ENCODE measurements at places on chromosomes 12 and 14. TPM values are rescaled to one million over a fixed set of nuclear protein-coding genes. Genes with fewer than 3 reads are reported as not detected.

DNA sequence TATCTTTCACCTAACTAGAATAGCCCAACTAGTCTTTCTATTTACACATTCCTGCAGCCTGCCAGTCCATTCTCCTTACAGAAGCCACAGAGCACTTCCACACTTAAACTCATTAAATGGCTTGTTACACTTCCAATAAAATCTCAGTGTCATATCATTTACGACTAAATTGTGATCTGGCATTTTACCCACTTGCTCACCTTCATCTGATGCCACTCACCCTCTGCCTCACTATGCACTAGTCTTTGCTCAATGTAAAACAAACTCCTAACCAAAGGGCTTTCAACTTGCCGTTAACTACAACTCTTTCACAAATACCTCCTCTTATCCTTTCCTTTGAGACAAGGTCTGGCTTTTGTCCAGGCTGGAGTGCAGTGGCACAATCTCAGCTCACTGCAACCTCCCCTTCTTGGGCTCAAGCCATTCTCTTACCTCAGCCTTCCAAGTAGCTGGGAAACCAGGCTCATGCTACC, 24.1 kb downstream of the YAF2 start:
- peaks cover 13% of the 10 kb centered on the region for H3K36me3 ChIP-seq
- peaks cover 2% of the 10 kb centered on the region for H3K4me1 ChIP-seq
- no peak overlapping the region for H3K4me3 ChIP-seq
- DNase-seq: no peak

DNA sequence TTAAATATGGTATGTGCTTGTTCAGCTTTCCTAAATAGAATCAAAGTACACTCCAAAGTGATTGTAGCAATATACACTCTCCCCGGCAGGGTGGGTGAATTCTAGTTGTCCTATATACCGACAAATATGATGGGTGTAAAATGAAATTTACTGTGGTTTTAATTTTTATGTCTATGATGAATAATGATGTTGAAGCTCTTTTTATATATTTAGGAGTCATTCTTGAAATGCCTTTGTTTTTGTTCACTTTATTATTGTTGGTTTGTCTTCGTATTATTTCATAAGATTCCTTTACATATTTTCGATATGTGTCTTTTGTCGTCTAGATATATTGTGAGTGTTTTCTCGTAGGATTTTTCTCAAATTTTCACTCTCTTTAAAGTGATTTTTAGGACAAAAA, 105.7 kb downstream of the PDE3A start:
- no peaks in the 10 kb centered on the region for H3K27me3 ChIP-seq
- no peaks in the 10 kb centered on the region for H3K4me1 ChIP-seq
- DNase-seq: no peak
- H3K27ac ChIP-seq: no peak overlapping the region
- H3K36me3 ChIP-seq: no peaks in the 10 kb centered on the region

DNA sequence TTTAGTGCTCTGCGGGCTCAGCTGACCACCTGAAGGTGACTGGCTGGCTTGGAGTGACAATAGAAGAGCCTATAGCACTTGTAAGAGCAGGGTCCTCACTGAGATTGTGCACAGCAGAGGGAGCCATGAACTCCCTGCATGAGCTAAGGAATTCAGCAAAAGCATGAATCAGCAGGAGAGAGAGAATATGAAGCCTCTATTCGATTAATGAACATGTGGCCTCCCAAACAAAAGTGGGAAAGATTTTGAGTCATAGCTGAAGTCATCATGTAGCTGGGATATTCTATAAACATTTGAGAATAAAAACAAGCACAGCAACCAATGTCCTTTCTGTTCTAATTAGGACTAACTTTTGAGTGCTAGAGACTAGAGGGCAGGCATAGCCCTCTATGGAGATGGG, 626.6 kb downstream of the DIO2 start:
- H3K36me3 ChIP-seq: no peaks in the 10 kb centered on the region
- H3K27me3 ChIP-seq: no peaks in the 10 kb centered on the region
- no peak overlapping the region for H3K4me3 ChIP-seq

- H3K27ac ChIP-seq: no peak overlapping the region
- H3K4me3 ChIP-seq: no peak overlapping the region
- no peaks in the 10 kb centered on the region for H3K4me1 ChIP-seq
- H3K36me3 ChIP-seq: no peaks in the 10 kb centered on the region
- H3K27me3 ChIP-seq: no peaks in the 10 kb centered on the region
Measured at GRCh38 chr12:30587782-30588181, 107.9 kb downstream of the IPO8 start.

DNA sequence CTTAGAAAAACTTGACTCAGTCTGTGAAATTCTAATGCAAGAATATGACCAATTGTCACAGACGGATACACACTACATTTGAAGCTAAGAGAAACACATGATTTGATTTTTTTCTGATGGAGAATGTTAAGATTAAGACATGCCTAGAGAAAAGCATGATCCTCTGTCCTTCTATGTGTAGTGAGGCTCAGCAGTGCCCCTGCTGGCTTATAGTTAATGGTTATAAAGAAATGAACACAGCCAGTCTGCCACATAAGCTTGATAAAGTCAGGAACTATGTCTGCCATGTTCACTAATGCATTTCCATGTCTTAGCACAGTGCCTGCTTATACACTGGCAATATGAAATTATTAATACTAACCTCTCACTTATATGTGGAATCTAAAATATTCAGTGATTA, 168.1 kb upstream of the DAAM1 start:
- peaks cover 6% of the 10 kb centered on the region for H3K27me3 ChIP-seq
- no peaks in the 10 kb centered on the region for H3K4me1 ChIP-seq
- no peak overlapping the region for H3K4me3 ChIP-seq
- H3K27ac ChIP-seq: no peak overlapping the region

GRCh38 chr14:21102521-21103410, 1.9 kb downstream of the TMEM253 start:
- no peaks in the 10 kb centered on the region for H3K36me3 ChIP-seq
- H3K4me3 ChIP-seq: peak overlapping the region; percentile 94
- H3K27me3 ChIP-seq: peaks cover 15% of the 10 kb centered on the region

DNA sequence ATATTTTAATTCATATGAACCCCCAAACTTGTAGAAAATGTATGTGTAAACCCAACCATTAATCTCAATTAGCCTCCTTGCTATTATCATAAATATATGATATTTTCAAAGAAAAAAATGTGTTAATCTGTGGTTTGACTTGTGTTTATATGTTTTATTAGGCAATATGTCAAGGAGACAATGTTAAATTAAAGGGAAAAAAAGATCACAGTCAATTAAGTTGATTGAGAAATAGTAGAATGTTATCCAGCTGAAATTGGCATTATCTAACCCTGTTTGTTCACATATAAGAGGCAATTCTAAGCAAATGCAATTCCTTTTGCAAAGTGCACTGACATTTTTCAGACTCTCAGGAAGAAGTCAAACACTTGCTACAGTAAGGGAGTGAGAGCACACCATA, 745.3 kb downstream of the C12orf50 start:
- H3K4me3 ChIP-seq: no peak overlapping the region
- no peaks in the 10 kb centered on the region for H3K4me1 ChIP-seq
- H3K27ac ChIP-seq: no peak overlapping the region

GRCh38 chr12:4471256-4471655, 25.6 kb upstream of the FGF6 start:
- no peak overlapping the region for H3K4me3 ChIP-seq
- peaks cover 22% of the 10 kb centered on the region for H3K27me3 ChIP-seq
- H3K27ac ChIP-seq: no peak overlapping the region
- no peaks in the 10 kb centered on the region for H3K4me1 ChIP-seq

DNA sequence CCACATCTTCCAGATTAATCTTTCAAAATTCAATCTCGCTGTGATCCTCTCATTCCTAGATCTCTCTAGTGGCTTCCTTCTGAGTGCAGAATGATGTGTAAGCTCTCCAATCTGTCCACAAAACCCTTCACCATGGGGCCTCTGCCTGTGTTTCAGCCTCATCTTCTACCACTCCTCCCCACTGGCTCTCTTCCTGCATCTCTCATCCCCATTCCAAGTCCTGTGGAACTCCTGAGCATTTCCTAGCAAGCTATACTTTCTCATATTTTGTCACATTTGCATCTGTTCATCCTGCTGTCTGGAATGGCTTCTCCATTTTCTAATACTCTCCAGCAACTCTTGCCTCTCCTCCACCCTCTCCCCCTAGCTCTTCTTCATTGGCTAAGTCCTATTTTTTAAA, 242.0 kb upstream of the DAAM1 start:
- no peaks in the 10 kb centered on the region for H3K4me1 ChIP-seq
- no peak overlapping the region for H3K27ac ChIP-seq
- DNase-seq: no peak

- DNase-seq: no peak
- H3K36me3 ChIP-seq: no peaks in the 10 kb centered on the region
- H3K4me3 ChIP-seq: no peak overlapping the region
- peaks cover 23% of the 10 kb centered on the region for H3K27me3 ChIP-seq
Measured at GRCh38 chr12:66932126-66932525, 253.2 kb upstream of the GRIP1 start.

DNA sequence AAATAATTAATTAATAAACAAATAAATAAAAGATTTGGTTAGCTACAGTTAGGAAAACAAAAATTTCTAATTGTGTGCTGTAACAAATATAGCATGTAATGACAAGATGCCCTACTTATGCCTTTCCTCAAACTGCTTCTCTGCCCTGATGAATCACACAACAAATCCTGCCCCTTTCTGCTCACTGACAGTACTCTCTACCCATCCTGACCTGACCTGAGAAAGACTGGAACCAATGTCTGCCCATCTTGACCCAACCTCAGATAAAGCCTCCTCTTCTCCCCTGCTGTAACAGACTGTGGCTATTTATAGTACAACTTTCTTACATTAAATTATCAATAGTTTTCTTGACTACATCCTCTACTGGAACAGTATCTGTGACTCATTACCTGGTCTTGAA, 43.7 kb downstream of the PPP1R13B start:
- H3K36me3 ChIP-seq: no peaks in the 10 kb centered on the region
- H3K27me3 ChIP-seq: no peaks in the 10 kb centered on the region
- no peak for DNase-seq
- peaks cover 8% of the 10 kb centered on the region for H3K4me1 ChIP-seq
- no peak overlapping the region for H3K27ac ChIP-seq

- H3K27ac ChIP-seq: peak overlapping the region; percentile 74
- H3K36me3 ChIP-seq: peaks cover 5% of the 10 kb centered on the region
- DNase-seq: peak; percentile 56
- H3K4me1 ChIP-seq: peaks cover 57% of the 10 kb centered on the region
Measured at GRCh38 chr12:51970904-51971646, 19.6 kb downstream of the ACVR1B start.

GRCh38 chr14:74583689-74584434, 28.2 kb downstream of the LTBP2 start:
- H3K36me3 ChIP-seq: no peaks in the 10 kb centered on the region
- DNase-seq: no peak
- H3K4me1 ChIP-seq: peaks cover 15% of the 10 kb centered on the region
- peaks cover 22% of the 10 kb centered on the region for H3K27me3 ChIP-seq
- H3K27ac ChIP-seq: no peak overlapping the region
- no peak overlapping the region for H3K4me3 ChIP-seq

- no peak for DNase-seq
- no peak overlapping the region for H3K27ac ChIP-seq
- no peak overlapping the region for H3K4me3 ChIP-seq
- no peaks in the 10 kb centered on the region for H3K27me3 ChIP-seq
- peaks cover 5% of the 10 kb centered on the region for H3K4me1 ChIP-seq
Measured at GRCh38 chr12:119783787-119784186, 93.3 kb downstream of the CIT start.

GRCh38 chr12:67833602-67834001, 155.6 kb upstream of the IFNG-AS1 start:
- no peak overlapping the region for H3K27ac ChIP-seq
- peaks cover 2% of the 10 kb centered on the region for H3K36me3 ChIP-seq
- no peaks in the 10 kb centered on the region for H3K27me3 ChIP-seq
- no peak overlapping the region for H3K4me3 ChIP-seq

GRCh38 chr12:131385313-131386166, 325.4 kb upstream of the SFSWAP start:
- H3K36me3 ChIP-seq: no peaks in the 10 kb centered on the region
- H3K27me3 ChIP-seq: no peaks in the 10 kb centered on the region
- no peak for DNase-seq
- no peak overlapping the region for H3K4me3 ChIP-seq
- H3K4me1 ChIP-seq: no peaks in the 10 kb centered on the region

DNA sequence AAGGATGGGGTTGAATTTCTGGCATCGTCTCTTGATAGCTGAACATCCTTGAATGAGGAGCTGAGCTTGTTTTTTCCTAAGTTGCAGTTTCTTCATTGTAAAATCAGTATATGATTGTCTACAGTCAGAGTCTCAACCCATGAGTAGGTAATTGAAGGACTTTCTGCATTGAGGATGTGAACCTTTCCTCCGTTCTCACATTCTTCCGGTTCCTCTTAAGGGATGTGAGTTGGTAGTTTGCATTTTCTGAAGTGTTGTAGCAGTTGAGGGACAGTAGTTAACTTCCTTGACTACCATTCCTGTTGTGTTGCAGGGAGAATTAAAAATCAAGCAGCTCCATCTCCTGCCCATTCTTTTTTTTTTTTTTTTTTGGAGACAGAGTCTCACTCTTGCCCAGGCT, 19.1 kb downstream of the TPCN1 start:
- H3K4me3 ChIP-seq: no peak overlapping the region
- peaks cover 12% of the 10 kb centered on the region for H3K36me3 ChIP-seq
- no peaks in the 10 kb centered on the region for H3K27me3 ChIP-seq
- H3K27ac ChIP-seq: no peak overlapping the region
- peaks cover 10% of the 10 kb centered on the region for H3K4me1 ChIP-seq
- no peak for DNase-seq

DNA sequence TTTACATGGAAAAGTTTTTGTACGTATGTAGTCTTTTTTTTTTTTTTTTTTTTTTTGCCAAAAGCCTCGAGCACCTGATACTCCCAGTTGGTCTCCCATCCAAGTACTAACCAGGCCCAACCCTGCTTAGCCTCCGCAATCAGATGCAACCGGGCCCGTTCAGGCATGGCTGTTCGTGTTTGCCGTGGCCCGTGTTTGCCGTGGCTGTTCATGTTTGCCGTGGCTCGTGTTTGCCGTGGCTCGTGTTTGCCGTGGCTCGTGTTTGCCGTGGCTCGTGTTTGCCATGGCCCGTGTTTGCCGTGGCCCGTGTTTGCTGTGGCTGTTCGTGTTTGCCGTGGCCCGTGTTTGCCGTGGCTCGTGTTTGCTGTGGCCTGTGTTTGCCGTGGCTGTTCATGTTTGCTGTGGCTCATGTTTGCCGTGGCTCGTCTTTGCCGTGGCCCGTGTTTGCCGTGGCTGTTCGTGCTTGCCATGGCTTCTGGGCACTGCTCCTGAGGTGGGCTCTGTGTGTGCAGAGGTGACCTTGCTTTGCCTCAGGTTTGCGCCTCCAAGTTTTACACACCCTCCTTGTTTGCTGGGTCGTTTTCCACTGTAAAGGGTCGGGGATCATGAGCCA, 26.8 kb upstream of the MMP17 start:
- H3K4me1 ChIP-seq: no peaks in the 10 kb centered on the region
- H3K27ac ChIP-seq: no peak overlapping the region
- no peak for DNase-seq

- H3K27ac ChIP-seq: no peak overlapping the region
- H3K27me3 ChIP-seq: peaks cover 4% of the 10 kb centered on the region
- no peak for DNase-seq
Measured at GRCh38 chr14:31993521-31993951, 83.6 kb upstream of the ARHGAP5 start.

MIP gene
- total RNA-seq: not detected

GPR135 gene
- 1.5 TPM for total RNA-seq

TSPAN8 gene
- not detected for total RNA-seq

PLXNC1 gene
- total RNA-seq: 40.6 TPM

MYL6B gene
- 47.8 TPM for total RNA-seq

PRIM1 gene
- 52.5 TPM for total RNA-seq

ATF7IP gene
- total RNA-seq: 172 TPM

ANKRD33 gene
- not detected for total RNA-seq

CLEC14A gene
- not detected for total RNA-seq

COL2A1 gene
- not detected for total RNA-seq

GLIPR1L2 gene
- 0.28 TPM for total RNA-seq

HSPB8 gene
- not detected for total RNA-seq

Data from activated naive CD8-positive, alpha-beta T cell treated with anti-CD3 and anti-CD28 coated beads, Interleukin-2, amount 10 ng/mL, durations not matched to agents 7 days and 5 days (primary cell).